ENCODE measurements at places on chromosomes 11 and 22. TPM values are rescaled to one million over a fixed set of nuclear protein-coding genes. Genes with fewer than 3 reads are reported as not detected.
A peak's percentile ranks its signal among the peaks of the same experiment; 100 is the strongest.

GRCh38 chr22:49214976-49215375, 612.7 kb downstream of the BRD1 start:
- no peak overlapping the region for H3K27ac ChIP-seq
- H3K36me3 ChIP-seq = no peaks in the 10 kb centered on the region
- DNase-seq = no peak
- H3K4me1 ChIP-seq = no peaks in the 10 kb centered on the region
- peaks cover 40% of the 10 kb centered on the region for H3K27me3 ChIP-seq

DNA sequence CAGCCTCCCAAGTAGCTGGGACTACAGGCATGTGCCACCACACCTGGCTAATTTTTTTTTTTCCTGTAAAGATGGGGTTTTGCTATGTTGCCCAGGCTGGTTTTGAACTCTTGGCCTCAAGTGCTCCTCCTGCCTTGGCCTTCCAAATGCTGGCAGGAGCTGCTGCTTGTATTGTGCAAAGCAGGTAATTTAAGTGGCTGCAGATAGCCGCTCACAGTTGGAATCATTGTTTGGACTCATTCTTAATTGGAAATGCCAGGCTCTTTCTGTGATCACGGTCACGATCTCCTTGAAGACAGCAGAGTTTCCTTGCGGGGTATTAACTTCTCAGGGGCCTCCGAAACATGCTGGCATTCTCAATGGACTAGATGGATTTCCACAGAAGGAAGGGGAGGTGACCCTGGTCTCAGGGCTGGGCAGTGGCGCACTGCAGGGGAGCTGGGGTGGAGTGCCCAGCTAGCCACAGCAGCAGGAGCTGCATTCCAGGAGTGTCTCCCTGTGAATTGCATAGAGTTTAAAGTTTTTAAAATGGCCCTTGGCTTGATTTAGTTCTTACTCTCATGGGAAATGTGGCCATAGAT, 136.1 kb downstream of the MORC2 start:
- no peaks in the 10 kb centered on the region for H3K27me3 ChIP-seq
- no peak for DNase-seq
- no peaks in the 10 kb centered on the region for H3K36me3 ChIP-seq
- H3K4me3 ChIP-seq = no peak overlapping the region
- H3K27ac ChIP-seq = no peak overlapping the region
- no peaks in the 10 kb centered on the region for H3K4me1 ChIP-seq

DNA sequence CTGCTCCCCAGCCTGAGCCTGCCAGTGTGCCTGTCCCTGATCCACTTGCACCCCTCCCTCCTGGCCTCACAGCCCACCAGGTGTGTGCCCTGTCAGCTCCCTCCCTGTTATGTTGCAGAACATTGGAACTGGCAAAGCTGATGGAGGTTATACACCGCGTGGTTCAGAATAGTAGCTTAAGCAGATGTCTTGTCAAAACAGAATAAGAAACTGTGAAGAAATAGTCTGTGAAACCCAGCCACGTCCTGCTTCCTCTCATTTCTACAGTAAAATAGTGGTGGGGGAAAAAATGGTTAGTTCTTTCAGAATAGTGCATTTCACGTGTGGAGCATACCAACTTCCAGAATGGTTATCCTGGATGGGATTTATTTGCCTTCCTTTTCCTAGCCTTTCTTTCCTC, 161.2 kb upstream of the NAV2 start:
- H3K36me3 ChIP-seq = no peaks in the 10 kb centered on the region
- no peak overlapping the region for H3K4me3 ChIP-seq
- no peaks in the 10 kb centered on the region for H3K4me1 ChIP-seq
- DNase-seq = no peak
- no peaks in the 10 kb centered on the region for H3K27me3 ChIP-seq

GRCh38 chr11:1564535-1565172, 7.4 kb downstream of the DUSP8 start:
- H3K27me3 ChIP-seq = no peaks in the 10 kb centered on the region
- peaks cover 18% of the 10 kb centered on the region for H3K4me1 ChIP-seq
- no peak overlapping the region for H3K4me3 ChIP-seq

GRCh38 chr22:32926600-32926999, 125.1 kb downstream of the TIMP3 start:
- H3K4me3 ChIP-seq = no peak overlapping the region
- no peak for DNase-seq
- no peak overlapping the region for H3K27ac ChIP-seq
- H3K4me1 ChIP-seq = no peaks in the 10 kb centered on the region
- no peaks in the 10 kb centered on the region for H3K36me3 ChIP-seq

- no peaks in the 10 kb centered on the region for H3K36me3 ChIP-seq
- H3K4me3 ChIP-seq = no peak overlapping the region
- DNase-seq = no peak
- no peak overlapping the region for H3K27ac ChIP-seq
Measured at GRCh38 chr11:70226967-70227366, 23.9 kb downstream of the FADD start.

DNA sequence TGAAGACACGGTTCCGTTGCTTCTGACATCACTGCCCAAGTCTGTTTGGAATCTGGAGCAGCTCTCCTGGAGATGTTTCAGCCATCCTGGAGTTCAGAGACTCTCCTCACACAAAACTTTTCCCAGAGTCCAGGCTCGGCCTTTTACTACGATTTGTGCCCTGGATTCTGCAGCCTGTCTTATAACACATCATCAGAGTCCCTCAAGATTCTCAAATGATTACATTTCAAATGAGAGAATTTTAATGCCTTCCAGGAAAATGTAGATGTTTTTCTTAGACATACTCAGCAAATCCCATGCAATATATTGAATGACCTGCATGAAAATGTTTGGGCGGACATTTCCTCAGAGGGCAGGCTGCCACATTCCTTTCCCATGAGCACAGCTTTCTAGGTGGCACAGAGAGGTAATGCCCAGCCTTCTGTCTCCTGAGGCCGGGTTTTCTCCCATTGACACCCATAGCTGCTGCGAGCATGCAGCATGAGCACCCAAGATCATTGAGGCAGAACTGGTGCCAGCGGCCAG, 129.1 kb downstream of the SNX19 start:
- H3K36me3 ChIP-seq = no peaks in the 10 kb centered on the region
- H3K27me3 ChIP-seq = no peaks in the 10 kb centered on the region
- no peak overlapping the region for H3K4me3 ChIP-seq
- H3K4me1 ChIP-seq = peaks cover 22% of the 10 kb centered on the region
- no peak overlapping the region for H3K27ac ChIP-seq
- DNase-seq = no peak

GRCh38 chr11:66857234-66857926, 516 bp downstream of the LRFN4 start:
- H3K36me3 ChIP-seq = no peaks in the 10 kb centered on the region
- peak overlapping the region; percentile 95 for H3K27ac ChIP-seq
- peaks cover 11% of the 10 kb centered on the region for H3K4me1 ChIP-seq
- no peak for DNase-seq
- peak overlapping the region; percentile 78 for H3K4me3 ChIP-seq

DNA sequence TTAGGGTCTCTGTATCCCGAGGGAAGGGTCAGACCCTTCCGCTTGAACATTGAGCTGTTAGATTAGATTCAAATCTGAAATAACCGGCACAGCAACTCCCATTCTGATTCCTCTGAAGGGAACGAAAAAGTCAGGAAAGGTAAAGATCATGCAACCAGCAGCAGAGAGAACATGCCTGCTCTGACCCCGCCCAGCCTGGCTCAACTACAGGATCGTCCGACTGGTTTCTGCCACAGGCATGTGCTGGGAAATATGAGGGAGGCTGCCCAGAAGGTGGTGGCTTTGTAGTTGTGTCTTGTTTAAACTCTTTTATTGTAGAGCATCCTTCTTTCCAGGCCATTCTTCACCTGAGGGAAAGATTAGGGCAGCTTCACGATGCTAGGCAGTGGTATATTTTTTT, 5.0 kb upstream of the MTNR1B start:
- peaks cover 34% of the 10 kb centered on the region for H3K27me3 ChIP-seq
- no peak overlapping the region for H3K27ac ChIP-seq
- H3K36me3 ChIP-seq = no peaks in the 10 kb centered on the region
- no peak for DNase-seq
- no peak overlapping the region for H3K4me3 ChIP-seq
- no peaks in the 10 kb centered on the region for H3K4me1 ChIP-seq

DNA sequence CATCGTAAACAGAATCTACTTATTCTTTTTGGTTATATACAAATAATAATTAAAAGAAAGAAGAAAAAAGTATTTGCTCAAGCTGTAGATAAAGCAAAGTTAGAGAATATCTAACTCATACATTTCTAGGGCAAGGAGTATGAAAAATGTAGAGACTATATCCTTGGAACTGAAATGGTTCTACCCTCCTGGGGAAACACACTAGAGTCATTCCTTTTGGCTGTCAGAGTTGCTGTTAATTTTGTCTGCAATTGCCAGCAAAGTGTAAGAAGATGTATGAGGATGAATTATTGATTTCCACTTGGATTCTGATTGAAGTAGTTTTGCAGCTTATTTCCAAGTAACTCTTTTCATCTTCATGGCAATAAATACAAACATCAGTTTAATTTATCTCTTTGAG, 69.1 kb downstream of the SLC17A6 start:
- H3K4me3 ChIP-seq = no peak overlapping the region
- H3K27me3 ChIP-seq = no peaks in the 10 kb centered on the region
- H3K4me1 ChIP-seq = no peaks in the 10 kb centered on the region
- no peaks in the 10 kb centered on the region for H3K36me3 ChIP-seq
- H3K27ac ChIP-seq = no peak overlapping the region

- no peaks in the 10 kb centered on the region for H3K27me3 ChIP-seq
- H3K4me3 ChIP-seq = no peak overlapping the region
- no peak for DNase-seq
- H3K36me3 ChIP-seq = no peaks in the 10 kb centered on the region
- no peak overlapping the region for H3K27ac ChIP-seq
- H3K4me1 ChIP-seq = no peaks in the 10 kb centered on the region
Measured at GRCh38 chr11:73810637-73811036, 23.0 kb downstream of the MRPL48 start.

- H3K27me3 ChIP-seq = no peaks in the 10 kb centered on the region
- H3K4me1 ChIP-seq = peaks cover 39% of the 10 kb centered on the region
- DNase-seq = no peak
- H3K36me3 ChIP-seq = no peaks in the 10 kb centered on the region
- H3K4me3 ChIP-seq = no peak overlapping the region
- H3K27ac ChIP-seq = peak overlapping the region; percentile 53
Measured at GRCh38 chr11:10566257-10566957, 2.1 kb downstream of the LYVE1 start.

Gene SPON1
- 7.8 TPM for total RNA-seq

Gene SLCO2B1
- total RNA-seq = 17.7 TPM

Gene AIFM3
- 0.31 TPM for total RNA-seq

Gene MISFA
- 9.0 TPM for total RNA-seq

Gene GAS2L1
- total RNA-seq = 11.2 TPM

Gene TUG1
- total RNA-seq = 41.4 TPM

Gene SERPING1
- 192 TPM for total RNA-seq

Gene RIMBP3B
- not detected for total RNA-seq

Gene GRK3
- 8.3 TPM for total RNA-seq
